ENCODE measurements at places on chromosomes 6 and 20. TPM values are rescaled to one million over a fixed set of nuclear protein-coding genes. Genes with fewer than 3 reads are reported as not detected.

CRISP3 gene
- 1.7 TPM for total RNA-seq

SLC52A3 gene
- total RNA-seq: 1.9 TPM

HAO1 gene
- not detected for total RNA-seq

GHRH gene
- total RNA-seq: not detected

GRCh38 chr20:32009564-32009963, 674 bp upstream of the CCM2L start:
- DNase-seq: no peak
- no peaks in the 10 kb centered on the region for H3K4me1 ChIP-seq
- H3K27ac ChIP-seq: peak overlapping the region; percentile 20
- H3K36me3 ChIP-seq: no peaks in the 10 kb centered on the region
- no peaks in the 10 kb centered on the region for H3K27me3 ChIP-seq

DNA sequence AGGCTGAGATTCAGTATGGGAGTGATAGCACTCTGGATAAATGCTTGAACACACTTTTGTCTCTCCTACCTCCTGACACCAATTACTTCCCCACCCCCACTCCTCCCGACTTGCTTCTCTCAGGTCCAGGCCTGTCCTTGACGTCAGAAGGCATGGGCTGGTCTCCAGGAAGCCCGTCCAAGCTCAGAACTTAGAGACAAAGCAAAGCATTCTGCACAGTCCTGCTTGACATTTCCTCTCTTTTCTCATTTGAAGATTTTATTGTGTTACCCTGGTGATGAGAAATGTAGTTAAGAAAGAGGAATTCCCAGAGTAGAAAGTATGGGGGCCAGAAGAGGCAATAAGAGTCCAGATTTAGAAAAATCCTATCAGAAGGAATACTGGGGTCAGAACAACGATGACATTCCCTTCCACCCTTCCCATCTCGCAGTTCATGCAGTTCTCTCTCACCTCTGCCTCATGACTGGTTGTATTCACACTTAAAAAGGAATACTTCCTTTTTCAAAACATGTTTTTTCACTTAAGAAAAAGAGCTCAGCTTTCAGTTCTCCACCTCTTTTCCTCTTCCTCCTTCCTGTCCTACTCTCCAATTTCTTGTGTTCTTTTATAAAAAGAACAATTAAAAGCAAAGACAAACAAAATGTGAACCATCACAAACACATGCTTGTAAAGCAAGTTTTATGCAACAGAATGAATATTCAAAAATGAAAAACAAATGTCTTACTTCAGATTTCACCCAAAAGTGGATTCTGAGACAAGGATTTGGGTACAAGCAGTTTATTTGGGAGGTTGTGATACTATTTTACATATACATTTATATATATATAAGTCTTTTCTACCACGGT, 18.5 kb upstream of the FAM184A start:
- peak; percentile 79 for DNase-seq
- H3K4me3 ChIP-seq: no peak overlapping the region
- no peaks in the 10 kb centered on the region for H3K4me1 ChIP-seq
- H3K27me3 ChIP-seq: no peaks in the 10 kb centered on the region

DNA sequence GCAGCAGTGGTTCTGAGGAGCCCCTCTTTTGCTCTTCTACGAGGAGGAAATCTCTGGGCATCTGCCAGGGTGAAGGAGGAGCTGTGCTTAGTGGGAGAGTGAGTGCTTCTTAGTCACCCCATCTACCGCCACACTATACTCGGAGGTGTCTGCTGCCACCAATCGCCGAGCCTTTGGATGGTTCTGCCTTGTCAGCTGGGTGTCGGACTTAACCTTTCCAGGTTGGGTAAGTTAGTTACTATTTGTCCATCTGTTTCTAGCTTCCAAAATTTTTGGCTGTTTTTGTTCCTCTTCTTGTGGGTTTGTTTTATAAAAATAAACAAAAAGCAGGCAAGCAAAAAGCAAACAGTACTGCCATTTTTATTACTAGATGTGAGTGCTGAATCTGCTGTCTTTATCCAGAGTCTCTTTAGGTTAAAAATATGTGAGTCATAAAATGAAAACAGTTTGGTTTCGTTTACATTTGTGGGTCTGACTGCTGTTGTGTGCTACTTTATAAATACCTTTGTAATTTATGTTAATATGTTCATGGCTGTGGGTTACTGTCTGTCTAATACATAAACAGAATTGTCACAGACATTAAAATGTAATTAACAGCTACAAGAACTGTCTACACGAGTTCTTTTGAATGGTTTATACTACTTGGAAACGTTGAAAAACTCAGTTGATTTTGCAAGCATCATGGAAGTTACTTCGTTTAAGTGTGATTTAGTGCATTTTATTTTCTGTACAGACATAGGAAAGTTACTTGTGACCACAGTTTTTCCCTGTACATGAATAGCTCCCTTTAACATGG, 89.2 kb downstream of the ARID1B start:
- no peaks in the 10 kb centered on the region for H3K4me1 ChIP-seq
- H3K27ac ChIP-seq: no peak overlapping the region
- no peaks in the 10 kb centered on the region for H3K27me3 ChIP-seq
- H3K36me3 ChIP-seq: no peaks in the 10 kb centered on the region

- H3K27me3 ChIP-seq: no peaks in the 10 kb centered on the region
- H3K4me1 ChIP-seq: peaks cover 9% of the 10 kb centered on the region
- DNase-seq: no peak
- H3K4me3 ChIP-seq: no peak overlapping the region
- no peaks in the 10 kb centered on the region for H3K36me3 ChIP-seq
Measured at GRCh38 chr6:30839671-30840070, 44.6 kb upstream of the DDR1 start.

DNA sequence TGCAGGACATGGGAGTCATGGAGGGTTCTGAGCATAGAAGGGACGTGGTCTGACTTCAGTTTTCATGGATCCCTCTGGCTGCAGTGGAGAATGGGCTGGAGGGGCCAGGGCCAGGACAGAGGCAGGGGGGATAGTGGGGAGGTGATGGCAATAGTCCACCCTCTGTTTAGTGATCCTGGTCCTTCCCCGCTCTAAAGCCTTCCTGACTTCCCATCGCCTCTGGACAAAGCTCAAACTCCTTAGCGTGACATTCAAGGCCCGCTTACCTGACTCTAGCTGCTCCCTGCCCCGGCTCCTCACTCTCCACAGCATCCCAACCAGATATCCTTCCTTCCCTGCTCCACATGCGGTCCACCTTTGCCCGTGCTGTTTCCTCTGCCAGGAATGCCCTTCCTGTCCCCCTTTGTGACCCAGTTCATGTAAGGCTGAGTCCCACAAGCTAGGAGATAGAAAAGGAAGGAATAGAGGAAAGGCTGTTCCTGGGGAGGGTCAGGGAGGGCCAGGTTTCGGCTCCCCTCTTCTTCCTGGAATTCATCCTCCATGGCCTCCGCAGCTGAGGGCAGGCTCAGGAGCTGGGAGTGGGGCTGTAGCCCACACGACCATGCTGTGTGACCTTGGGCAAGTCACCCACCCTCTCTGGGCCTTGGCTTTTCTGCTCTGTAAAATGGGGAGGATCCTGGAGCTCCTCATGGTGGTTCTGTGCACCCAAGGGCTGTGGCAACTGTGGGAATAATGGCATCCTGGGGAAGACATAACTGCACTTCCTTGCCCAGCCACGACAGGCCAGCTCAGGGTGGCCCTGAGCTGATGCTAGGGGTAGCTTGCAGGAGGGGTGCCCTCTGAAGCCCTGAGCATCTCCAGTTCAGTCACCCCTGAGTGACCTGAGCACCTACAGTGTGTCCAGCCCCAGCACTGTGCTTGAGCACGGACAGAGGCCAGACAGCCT, 116.1 kb downstream of the CEBPB start:
- H3K4me1 ChIP-seq: peaks cover 14% of the 10 kb centered on the region
- H3K27me3 ChIP-seq: no peaks in the 10 kb centered on the region
- no peaks in the 10 kb centered on the region for H3K36me3 ChIP-seq
- H3K27ac ChIP-seq: peak overlapping the region; percentile 96
- H3K4me3 ChIP-seq: no peak overlapping the region

- no peaks in the 10 kb centered on the region for H3K27me3 ChIP-seq
- H3K27ac ChIP-seq: no peak overlapping the region
- DNase-seq: no peak
- H3K4me1 ChIP-seq: no peaks in the 10 kb centered on the region
- no peak overlapping the region for H3K4me3 ChIP-seq
- H3K36me3 ChIP-seq: no peaks in the 10 kb centered on the region
Measured at GRCh38 chr6:41748542-41748941, 1.3 kb upstream of the PGC start.

DNA sequence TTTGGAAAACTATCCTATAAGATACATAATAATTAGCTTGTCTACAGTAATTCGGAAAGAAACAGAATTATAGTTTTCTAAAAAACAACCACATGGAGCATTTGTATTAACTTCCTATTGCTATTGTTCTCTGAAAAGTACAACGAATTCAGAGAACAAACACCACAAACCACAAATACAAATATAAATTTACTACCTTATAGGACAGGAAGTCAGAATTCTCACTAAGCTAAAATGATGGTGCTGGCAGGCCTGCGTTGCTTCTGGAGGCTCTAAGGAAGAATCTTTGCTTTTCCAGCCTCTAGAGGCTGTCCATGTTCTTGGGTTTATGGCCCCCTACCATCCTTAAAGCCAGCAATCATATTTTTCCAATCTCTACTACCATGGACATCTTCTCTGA, 173.6 kb upstream of the TCF21 start:
- no peak for DNase-seq
- no peaks in the 10 kb centered on the region for H3K4me1 ChIP-seq
- H3K4me3 ChIP-seq: no peak overlapping the region
- no peaks in the 10 kb centered on the region for H3K36me3 ChIP-seq
